ENCODE measurements at places on chromosomes 12 and 14. TPM values are rescaled to one million over a fixed set of nuclear protein-coding genes. Genes with fewer than 3 reads are reported as not detected.

- DNase-seq = peak; percentile 1
Measured at GRCh38 chr12:86600664-86601231, 344.6 kb upstream of the MGAT4C start.

- DNase-seq = no peak
Measured at GRCh38 chr12:27504507-27504906, 19.5 kb upstream of the PPFIBP1 start.

DNA sequence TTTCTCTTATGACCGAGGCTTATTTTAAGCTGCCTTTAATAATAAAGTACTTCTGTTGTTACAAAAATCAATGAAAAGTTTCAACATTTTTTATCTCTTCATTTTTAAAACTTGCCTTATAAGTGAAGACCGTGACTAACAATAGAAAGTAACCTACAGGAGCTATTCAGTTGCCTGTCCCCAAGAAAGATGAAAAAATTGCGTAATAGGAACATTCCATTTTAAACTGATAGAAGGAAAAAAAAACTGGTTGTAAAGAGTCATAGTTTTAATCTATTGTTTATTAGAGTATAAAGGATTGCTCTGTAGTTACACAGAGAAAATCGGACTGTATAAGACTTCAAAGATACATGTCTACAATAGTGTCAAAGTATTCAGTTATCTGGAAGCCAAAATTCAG, 83.3 kb downstream of the DAAM1 start:
- DNase-seq = no peak

DNA sequence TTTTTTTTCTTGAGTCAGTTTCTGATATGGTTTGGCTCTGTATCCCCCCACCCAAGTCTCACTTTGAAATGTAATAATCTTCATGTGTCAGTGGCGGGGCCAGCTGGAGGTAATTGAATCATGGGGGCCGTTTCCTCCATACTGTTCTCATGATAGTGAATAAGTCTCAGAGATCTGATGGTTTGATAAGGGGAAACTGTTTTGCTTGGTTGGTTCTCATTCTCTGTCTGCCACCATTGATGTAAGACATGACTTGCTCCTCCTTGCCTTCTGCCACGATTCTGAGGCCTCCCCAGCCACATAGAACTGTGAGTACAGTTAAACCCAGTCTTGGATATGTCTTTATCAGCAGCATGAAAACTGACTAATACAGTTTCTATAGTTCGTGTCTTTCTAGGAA, 42.9 kb downstream of the WNK1 start:
- DNase-seq = no peak

- no peak for DNase-seq
Measured at GRCh38 chr12:53737093-53737808, 10.0 kb upstream of the CALCOCO1 start.

- no peak for DNase-seq
Measured at GRCh38 chr12:114165921-114166320, 199.8 kb upstream of the RBM19 start.

DNA sequence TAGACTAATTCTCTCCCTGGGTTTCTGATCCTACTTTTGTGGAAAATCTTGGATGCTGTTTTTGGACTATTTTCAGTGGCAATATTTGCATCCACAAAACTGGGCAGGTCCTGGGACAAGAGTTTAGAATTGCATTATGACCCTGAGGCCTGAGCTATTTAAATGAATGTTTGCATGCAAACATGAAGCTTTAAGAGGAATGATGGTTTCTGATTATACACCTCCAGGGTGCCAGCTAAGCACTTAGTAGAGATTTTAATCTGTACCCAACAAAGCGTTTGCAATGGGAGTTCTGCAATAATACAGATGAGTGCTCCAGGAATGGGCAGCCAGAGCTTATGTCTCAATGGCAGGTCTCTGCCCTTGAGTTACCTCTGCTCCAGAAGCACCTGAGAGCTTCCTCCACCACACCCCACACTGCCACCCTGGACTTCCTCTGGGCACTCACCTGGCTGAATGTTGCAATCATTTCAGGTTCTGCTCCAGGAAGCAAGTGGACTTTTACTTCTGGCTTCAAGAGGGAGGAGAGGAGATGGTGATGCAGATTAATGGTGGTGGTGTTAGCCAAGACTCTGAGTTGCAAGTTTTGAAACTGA, 6.0 kb upstream of the SPTLC2 start:
- no peak for DNase-seq

- no peak for DNase-seq
Measured at GRCh38 chr12:23139026-23139425, 514.1 kb downstream of the ETNK1 start.

ACOT4 gene
- total RNA-seq = 0.80 TPM

SMCO2 gene
- total RNA-seq = not detected

EPYC gene
- total RNA-seq = not detected

DHRS4L2 gene
- 12.2 TPM for total RNA-seq

SLC16A7 gene
- 2.4 TPM for total RNA-seq

Measured in H7 (cell line).